Thymus (tissue), 14 donors: ENCODE measurements at places on chromosomes 2 and 18. TPM values are rescaled to one million over a fixed set of nuclear protein-coding genes. Genes with fewer than 3 reads are reported as not detected.

ANKRD62 gene
- not detected for total RNA-seq

DNA sequence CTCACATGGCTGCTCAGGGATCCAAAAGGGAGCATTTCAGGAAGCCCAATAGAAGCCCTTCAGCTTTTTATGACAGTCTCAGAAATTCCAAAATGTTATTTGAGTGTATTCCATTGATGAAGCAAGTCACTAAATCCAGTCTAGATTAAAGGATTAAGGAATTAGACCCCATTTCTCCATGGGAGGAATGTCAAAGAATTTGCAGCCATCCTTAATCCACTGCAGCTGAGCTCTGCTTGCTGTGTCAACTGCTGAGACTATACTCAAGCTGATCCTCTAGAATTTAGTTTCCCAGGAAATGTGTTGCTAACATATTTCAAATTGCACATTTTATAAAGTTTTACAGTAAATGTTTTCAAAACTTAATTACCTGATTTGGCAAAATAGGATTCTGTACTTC lies 28.4 kb upstream of the C2orf69 start:
- no peak for DNase-seq

DNA sequence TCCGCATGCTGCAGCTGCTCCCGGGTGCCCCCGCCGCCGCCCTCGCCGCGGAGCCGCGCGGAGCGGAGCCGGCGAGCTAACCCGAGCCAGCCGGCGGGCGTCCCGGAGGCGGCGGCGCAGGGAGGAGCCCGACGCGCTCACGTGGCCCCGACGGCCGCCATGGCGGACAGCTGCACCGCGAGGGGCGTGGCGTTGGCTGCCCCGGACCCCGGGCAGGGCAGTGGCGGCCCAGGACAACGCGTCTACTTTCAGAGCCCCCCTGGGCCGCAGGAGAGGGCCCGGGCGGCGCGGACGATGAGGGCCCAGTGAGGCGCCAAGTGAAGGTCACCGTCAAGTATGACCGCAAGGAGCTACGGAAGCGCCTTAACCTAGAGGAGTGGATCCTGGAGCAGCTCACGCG lies 30.0 kb upstream of the CCNYL1 start:
- no peak for DNase-seq

TEX261 gene
- 11.9 TPM for total RNA-seq

- DNase-seq, result no peak
Measured at GRCh38 chr2:64311191-64311910, 142.6 kb upstream of the LGALSL start.

GRP gene
- not detected for total RNA-seq

GRCh38 chr2:88437010-88437409 lies 15.5 kb downstream of the FOXI3 start:
- DNase-seq, result no peak

- no peak for DNase-seq
Measured at GRCh38 chr2:241964133-241964532, 94.6 kb downstream of the RTP5 start.

- DNase-seq, result no peak
Measured at GRCh38 chr2:66581339-66582103, 146.6 kb downstream of the MEIS1 start.

NGEF gene
- total RNA-seq, result 0.14 TPM

GRCh38 chr2:32009516-32010256 lies 1.1 kb downstream of the MEMO1 start:
- DNase-seq, result no peak

GRCh38 chr2:153532140-153532539 lies 53.6 kb upstream of the RPRM start:
- DNase-seq, result no peak

DNA sequence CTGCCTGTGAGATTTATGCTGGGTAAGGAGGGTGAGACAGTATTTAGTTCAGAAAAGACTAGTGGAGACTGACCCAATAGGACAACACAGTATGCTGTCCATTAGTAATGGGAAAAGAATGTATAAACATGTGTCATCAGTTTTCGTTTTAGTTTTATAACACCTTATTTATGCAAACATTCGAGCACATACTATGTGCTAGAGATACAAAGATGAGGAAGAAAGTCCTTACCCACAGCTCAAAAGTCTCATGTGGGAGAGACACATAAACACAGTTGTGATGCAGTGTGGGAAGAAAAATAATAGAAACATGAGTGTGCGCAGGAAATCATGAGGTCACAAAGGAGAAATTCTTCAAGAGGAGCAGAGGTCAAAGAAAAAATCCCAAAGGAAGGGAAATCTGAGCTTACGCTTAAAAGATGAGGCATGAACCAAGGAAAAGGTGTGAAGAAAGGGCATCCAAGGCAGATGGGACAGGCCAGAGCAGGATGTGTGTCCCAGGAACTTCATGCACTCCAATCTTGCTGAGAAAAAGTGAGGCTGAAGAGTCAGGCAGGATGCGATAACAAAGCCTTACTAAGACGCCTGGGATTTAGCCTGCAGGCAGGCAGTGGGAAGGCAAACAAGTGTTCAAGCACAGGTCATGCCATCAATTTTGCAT lies 8.1 kb downstream of the METTL21A start:
- DNase-seq, result no peak

ABCG5 gene
- total RNA-seq, result not detected
